Aortic smooth muscle cell (primary cell): ENCODE measurements at places on chromosomes 7 and 10. TPM values are rescaled to one million over a fixed set of nuclear protein-coding genes. Genes with fewer than 3 reads are reported as not detected.

The PIP4K2A gene
- 45.6 and 59.2 TPM in 2 replicates for total RNA-seq

The SBDS gene
- 118 and 129 TPM in 2 replicates for total RNA-seq

The IDI2 gene
- total RNA-seq, result not detected in 2 replicates

The SOSTDC1 gene
- total RNA-seq, result 0.81 TPM in 1 of 2 replicates, not detected in the other

The EN2 gene
- not detected in 2 replicates for total RNA-seq

The PRKCQ gene
- not detected in 2 replicates for total RNA-seq

The PNLIP gene
- total RNA-seq, result not detected in 2 replicates

The TRIM50 gene
- not detected in 2 replicates for total RNA-seq

The LIPK gene
- not detected in 2 replicates for total RNA-seq

The HECTD2 gene
- 5.3 and 7.8 TPM in 2 replicates for total RNA-seq

The DLX6 gene
- not detected in 2 replicates for total RNA-seq

The TRIM24 gene
- total RNA-seq, result 4.9 and 5.3 TPM in 2 replicates

The ELAPOR2 gene
- 3.3 and 7.8 TPM in 2 replicates for total RNA-seq

The RAPGEF5 gene
- total RNA-seq, result 39.3 and 48.9 TPM in 2 replicates

The AGR3 gene
- total RNA-seq, result not detected in 2 replicates

The TLL2 gene
- total RNA-seq, result under 0.01 and 0.06 TPM in 2 replicates

The HABP2 gene
- total RNA-seq, result not detected in 2 replicates

The FLNC gene
- total RNA-seq, result 104 and 110 TPM in 2 replicates

The DTX2 gene
- 3.0 and 4.5 TPM in 2 replicates for total RNA-seq

The ZNF107 gene
- total RNA-seq, result 1.7 TPM in 2 replicates

The LZTS2 gene
- 65.0 and 82.7 TPM in 2 replicates for total RNA-seq

The CAMK1D gene
- 4.1 and 6.2 TPM in 2 replicates for total RNA-seq

The AQP1 gene
- total RNA-seq, result 127 and 148 TPM in 2 replicates

The CALD1 gene
- 313 and 329 TPM in 2 replicates for total RNA-seq

The AGAP4 gene
- 2.1 and 4.1 TPM in 2 replicates for total RNA-seq

The CCDC172 gene
- not detected in 2 replicates for total RNA-seq

The ZNF655 gene
- total RNA-seq, result 44.4 and 51.4 TPM in 2 replicates

The POM121 gene
- total RNA-seq, result 4.5 and 5.2 TPM in 2 replicates

The SFTPD gene
- not detected in 2 replicates for total RNA-seq

The FAM237B gene
- not detected in 2 replicates for total RNA-seq

The RAB19 gene
- total RNA-seq, result not detected in 2 replicates

The EPHA1 gene
- total RNA-seq, result not detected in 2 replicates

The LRRC27 gene
- 14.9 and 17.8 TPM in 2 replicates for total RNA-seq

The SPDYE1 gene
- not detected in 2 replicates for total RNA-seq

The HOXA9 gene
- not detected in 2 replicates for total RNA-seq

The CDH23 gene
- total RNA-seq, result 0.12 and 0.26 TPM in 2 replicates

The ADRA2A gene
- total RNA-seq, result 0.81 and 4.2 TPM in 2 replicates

The GIMAP4 gene
- 0.13 and 0.81 TPM in 2 replicates for total RNA-seq

The CDHR3 gene
- total RNA-seq, result 2.6 and 4.3 TPM in 2 replicates

The TMEM236 gene
- total RNA-seq, result 0.06 TPM in 1 of 2 replicates, not detected in the other

The TRPV5 gene
- total RNA-seq, result not detected in 2 replicates

The UCMA gene
- not detected in 2 replicates for total RNA-seq

The GNGT1 gene
- total RNA-seq, result not detected in 2 replicates

The CYP3A5 gene
- not detected in 2 replicates for total RNA-seq

The ZPBP gene
- total RNA-seq, result not detected in 2 replicates

The CLRN3 gene
- total RNA-seq, result not detected in 2 replicates

The MEIG1 gene
- total RNA-seq, result 0.25 and 1.1 TPM in 2 replicates

The ICA1 gene
- total RNA-seq, result 1.7 and 2.2 TPM in 2 replicates
